ENCODE measurements at places on chromosomes 3 and 15.
A peak's percentile ranks its signal among the peaks of the same experiment; 100 is the strongest.

DNA sequence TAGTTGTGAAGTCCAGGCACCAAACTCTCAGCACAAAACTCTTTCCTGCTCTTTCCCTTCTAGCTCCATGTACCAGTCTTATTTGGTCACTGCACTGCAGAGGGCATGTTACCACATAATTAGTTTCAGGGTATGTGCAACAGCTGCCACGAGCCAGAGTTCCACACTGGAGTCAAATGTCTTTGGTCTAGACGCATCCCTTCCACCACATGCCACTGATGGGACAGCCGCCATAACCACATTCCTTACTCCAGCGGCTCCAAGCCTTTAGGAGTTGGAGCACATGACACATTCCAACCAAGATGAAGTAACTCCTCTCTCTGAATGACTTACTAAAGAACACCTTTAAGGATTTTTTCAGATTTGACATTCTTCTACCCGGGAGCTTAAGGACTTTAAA, 153.4 kb downstream of the ERC2 start:
- no peak for DNase-seq

- DNase-seq: no peak
Measured at GRCh38 chr15:70801109-70801508, 37.8 kb upstream of the UACA start.

DNA sequence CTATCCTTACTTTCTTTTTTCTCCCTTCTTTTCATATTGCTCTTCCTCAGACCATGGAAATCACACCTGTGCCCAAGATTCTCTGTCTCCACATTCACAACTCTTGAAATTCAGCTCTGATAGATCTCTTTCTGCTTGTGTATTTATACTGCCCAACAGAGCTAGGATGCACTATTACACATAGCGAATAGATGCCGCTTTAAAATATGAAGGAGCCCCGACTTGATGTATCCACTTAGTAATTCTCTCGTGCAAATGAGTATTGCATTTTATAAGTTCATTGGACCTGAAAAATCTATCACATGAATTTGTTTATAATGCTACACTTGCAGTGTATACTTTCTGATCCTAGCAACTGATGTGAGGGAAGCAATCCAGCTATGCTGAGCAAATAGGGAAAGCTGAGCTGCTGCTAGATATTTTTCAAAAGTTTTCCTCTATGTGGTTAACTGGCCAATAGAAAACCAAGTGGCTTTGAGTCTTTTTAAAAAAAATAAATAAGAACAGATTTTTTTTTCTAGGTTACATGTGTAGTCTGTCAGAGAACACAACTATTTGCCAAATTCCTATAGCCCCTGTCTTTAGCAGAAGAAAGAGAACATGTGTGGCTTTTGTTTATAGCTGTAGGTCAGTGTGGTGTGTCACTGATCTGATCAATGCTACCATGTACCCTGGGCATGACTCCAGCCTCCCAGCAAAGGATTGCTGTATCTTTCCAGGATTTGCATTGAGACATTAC, 64.3 kb upstream of the LEKR1 start:
- no peak for DNase-seq

DNA sequence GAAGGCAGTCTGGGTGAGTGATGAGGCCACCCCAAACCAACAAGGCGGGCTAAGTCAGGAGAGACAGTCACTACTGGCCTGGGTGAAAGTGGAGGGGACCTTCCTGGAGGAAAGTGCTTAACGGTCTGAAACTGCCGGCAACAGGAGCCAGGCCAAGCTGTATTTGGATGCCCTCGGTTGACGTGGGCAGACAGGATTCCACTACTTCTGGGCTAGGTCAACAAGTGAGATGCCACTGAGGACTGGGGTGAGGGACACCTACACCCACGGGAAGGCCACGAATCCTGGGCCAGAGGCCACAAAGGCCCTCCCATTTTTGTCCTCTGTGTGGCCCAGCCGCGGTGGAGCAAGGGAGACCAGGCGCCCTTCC, 12.3 kb downstream of the SPTBN5 start:
- no peak for DNase-seq

- no peak for DNase-seq
Measured at GRCh38 chr3:49779358-49780079, 6.8 kb downstream of the IP6K1 start.

DNA sequence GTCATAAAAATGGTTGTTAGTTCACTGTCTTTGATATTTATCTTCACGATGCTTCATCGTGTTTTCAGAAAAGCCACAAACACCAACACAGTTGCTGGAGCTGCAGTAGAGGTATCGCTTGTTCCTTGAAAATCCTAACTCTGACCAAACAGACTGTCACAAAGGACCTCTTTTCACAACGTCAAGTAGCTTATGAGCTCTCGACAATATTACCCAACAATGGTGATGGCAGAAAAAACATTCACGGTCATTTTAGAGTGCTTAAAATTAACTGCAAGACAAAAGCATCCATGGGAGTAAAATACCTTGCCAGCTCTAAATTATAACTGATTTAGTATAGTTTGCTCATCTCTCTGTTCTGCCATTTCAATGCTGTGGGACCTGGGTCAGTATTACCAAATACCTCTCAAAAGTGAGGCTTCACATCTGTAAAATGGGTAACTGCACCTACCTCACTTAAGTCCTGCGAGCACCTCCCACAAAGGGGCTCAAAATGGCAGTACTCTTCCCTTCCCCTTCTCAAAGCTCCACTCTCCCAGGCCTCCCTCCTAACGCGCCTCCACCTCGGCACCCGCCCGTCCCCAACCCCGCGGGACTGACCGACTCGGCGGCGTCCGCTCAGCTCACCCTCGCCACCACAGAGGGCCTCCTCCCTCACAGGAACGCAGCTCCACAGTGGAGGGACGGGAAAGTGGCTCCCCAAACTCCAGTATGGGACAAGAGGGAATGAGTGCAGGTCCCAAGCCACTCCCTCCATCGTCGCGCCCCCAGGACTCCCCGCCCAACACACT, 546 bp downstream of the TRIM59 start:
- no peak for DNase-seq

DNA sequence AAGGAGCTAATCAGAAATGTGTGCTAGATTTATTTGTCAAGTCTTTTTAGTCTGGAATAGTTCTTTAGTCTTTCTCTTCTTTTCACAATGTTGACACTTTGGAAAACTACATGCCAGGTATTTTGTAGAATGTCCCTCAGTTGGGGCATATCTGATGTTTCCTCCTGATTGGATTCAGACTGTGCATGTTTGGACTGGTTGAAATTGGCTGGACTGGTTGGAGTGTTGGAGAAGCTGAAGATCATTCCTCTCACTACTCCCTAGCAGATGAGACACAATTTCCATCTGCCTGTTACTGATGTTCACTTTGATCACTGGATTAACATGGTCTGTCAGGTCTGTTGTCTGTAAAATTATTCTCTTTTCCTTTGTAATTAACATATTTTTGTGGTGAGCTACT, 3.7 kb downstream of the NME9 start:
- DNase-seq: no peak

DNA sequence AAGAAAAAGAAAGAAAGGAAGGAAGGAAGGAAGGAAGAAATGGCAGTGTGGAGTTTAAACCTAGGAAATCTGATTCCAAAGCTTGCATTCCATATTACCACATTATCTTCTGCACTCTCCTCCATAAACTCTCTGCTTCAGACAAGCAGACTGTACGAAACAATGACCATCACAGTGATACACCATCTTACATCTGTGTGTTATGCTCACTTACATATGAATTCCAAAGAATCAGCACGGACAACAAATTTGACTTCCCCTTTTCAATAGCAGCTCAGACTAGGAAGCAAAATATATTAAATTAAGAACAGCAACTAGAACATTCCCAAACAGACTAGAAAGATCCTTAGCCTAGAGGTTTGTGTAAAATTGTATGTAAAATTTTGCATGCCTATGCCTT, 18.0 kb upstream of the PPM1L start:
- DNase-seq: no peak

DNA sequence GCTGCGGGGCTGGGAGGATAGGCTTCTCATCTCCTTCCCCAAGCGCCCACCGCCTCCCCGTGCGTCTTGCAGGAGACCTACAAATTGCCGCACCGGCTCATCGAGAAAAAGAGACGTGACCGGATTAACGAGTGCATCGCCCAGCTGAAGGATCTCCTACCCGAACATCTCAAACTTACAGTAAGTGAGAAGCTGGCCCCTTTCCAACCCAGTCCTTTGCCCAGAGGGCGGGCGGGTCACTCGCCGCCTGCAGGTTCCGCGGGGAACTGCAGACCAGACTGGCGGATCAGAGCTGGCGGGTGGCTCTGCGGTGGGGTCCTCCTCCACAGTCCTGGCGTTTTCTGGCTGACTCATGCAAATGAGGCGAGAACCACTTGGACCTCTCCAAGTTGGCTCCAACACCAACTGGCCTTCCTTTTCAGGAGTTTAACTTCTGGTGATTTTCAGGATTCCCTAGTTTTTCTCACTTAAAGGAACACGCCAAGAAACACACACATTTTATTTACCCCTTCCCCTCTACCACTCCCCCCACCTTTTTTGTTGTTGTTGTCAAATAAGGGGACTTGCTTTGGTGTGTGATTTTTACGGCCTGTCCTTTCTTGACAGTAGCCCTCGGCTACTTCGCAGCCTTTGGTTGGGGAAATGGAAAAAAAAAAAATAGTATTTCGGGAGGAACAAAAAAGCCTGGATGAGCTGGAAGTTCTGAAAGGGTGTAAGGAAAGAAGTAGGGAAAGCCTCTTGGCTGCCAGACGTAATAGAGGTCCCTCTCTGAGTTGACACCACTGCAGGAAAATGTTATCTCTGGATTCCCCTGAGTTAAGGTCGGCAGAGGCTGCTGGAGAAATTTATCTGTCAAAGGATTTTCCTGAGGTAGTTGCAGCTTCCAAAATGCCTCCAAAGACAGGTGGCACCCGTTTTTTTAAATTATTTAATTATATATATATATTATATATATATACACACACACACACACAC, 1.3 kb downstream of the BHLHE40 start:
- peak; percentile 85 for DNase-seq

GRCh38 chr3:195150181-195151118, 120.5 kb downstream of the XXYLT1 start:
- peak; percentile 81 for DNase-seq

DNA sequence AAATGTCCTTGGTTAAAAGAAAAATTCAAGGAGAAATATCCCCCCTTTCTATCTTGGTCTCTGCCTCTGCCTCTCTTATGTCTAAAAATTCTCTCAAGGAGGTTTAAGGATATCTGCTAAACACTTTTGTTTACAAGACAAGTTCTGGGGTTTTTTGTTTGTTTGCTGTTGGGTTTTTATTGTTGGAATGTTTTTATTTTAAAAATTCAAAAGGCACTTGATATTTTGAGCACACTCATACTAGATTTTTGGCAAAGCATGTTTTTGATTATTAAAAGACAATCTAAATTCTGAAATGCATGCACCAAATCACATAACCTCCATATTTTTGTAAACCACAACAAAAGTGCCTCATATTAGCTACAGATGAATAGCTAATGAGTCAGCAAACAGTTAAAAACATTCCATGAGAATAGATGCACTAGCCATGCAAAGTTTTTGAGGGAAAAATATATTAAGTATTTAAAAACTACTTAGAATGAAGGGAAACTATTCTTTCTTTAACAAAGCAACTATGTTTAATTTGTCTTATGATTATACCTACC, 84.6 kb downstream of the ZBTB20 start:
- no peak for DNase-seq

DNA sequence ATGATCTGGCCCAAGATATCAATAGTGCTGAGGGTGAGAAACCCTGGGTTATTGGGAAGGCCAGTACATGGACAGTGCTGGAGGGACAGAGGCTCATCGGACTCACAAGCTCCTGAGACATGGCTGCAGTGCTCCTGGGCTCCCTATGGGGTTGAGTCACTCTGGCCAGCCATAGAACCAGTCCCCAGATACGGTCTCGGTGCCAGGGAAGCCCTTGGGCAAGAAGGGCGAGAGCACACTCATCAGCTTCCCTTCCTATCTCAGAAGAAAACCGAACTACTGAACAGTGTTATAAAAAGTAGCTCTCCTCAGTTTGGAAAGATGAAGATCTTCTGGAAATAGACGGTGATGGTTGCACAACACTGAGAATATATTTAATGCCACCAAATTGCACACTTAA, 34.4 kb downstream of the POC1A start:
- no peak for DNase-seq

DNA sequence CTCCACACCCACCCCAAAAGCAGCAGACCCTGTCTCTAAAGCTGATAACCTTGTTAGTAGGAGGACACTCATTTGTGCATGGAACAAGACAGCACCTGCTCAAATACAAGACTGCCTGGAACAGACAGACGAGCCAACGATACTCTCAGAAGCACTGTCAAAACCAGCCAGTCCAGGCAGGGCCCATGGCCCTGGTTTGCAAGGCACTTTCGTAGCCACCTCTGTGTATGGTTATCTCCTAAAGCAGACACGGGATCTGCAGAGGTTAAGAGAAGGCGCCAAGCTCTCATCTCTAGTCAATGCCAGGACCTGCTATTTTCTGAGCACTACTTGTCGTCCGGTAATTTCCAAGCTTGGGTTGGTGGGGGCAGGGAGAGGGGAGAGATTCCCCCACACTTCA, 10.5 kb downstream of the NTRK3 start:
- DNase-seq: no peak

GRCh38 chr15:33191591-33191990, 2.9 kb downstream of the FMN1 start:
- DNase-seq: no peak

- DNase-seq: no peak
Measured at GRCh38 chr3:151859905-151860304, 13.5 kb upstream of the SUCNR1 start.

DNA sequence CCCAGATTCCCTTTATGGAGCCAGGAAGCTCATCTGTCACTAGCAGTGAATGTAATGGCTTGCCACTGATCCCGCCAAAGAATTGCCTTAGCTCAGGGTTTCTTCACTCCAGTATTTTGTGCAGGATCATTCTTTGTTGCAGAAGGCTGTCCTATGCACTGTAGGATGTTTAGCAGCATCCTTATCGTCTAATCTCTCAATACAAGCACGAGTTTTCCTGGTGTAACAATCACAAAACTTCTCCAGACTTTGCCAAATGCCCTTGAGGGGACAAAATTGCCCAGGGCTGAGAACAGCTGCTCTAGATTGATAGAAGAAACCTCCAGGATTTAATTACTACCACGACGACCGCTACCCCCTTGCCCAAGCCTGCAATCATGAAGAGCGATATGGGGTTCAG, 6.8 kb upstream of the SHQ1 start:
- no peak for DNase-seq

DNA sequence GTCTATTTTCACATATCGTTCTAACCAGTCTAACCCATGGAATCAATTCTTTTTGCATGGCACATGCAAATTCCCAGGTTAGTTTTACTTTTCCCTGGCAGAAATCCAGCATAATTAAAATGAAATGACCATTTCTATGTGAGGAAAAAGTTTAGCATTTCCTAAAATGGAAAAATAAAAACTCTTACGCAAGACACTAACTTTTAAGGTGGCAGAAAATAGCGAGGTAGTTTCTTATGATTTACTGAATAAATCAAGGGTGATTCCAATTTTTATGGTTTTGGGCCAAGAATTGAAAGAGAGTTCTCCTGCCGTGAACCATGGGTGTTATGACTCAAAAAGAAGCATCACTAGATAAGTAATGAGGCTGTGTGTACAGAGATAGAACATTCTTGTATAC, 32.7 kb upstream of the NR2F2 start:
- no peak for DNase-seq

- no peak for DNase-seq
Measured at GRCh38 chr15:59543721-59544547, 67.6 kb upstream of the GCNT3 start.

GRCh38 chr3:170562080-170562479, 23.8 kb downstream of the SLC7A14 start:
- no peak for DNase-seq

- DNase-seq: no peak
Measured at GRCh38 chr15:63292771-63293170, 15.4 kb downstream of the APH1B start.

- DNase-seq: no peak
Measured at GRCh38 chr3:45816544-45816943, 20.2 kb upstream of the SLC6A20 start.

Data from D341Med (cell line).